ENCODE measurements at places on chromosomes 7 and 10.

- DNase-seq = no peak
These were observed 70.8 kb upstream of the UNC5B start for GRCh38 chr10:71141528-71141927.

GRCh38 chr10:3791974-3792633 lies 7.1 kb upstream of the KLF6 start:
- no peak for DNase-seq

DNA sequence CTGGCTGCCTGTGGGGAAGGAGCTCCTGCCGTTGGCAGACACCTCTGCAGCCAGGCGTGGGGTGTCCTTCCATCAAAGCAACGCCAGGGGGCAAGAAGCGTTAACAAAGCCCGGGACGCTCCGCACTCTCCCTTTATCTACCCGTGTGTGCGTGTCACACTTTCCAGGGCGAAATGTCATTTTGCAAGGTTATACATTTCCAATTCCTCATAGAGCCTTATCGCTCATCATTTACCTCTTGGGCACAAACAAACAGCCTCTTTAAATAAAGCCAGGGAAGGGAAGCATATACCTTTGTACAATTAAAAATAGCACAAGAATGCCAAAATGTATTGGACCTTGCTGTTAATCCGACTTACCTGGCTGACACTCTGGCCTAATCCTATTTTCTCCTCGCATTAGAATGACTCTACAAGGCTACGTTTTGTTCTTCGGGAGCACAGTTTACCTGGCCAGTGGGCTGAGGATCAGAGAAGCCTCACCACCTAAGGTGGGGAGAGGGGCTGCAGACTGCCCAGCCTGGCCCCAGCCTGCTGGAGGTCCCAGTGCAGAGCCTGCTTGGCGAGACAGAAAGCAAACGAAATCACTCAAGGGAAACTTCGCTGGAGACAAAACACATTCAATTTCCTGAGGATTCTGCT lies 77.6 kb upstream of the EN2 start:
- DNase-seq = peak; percentile 76

DNA sequence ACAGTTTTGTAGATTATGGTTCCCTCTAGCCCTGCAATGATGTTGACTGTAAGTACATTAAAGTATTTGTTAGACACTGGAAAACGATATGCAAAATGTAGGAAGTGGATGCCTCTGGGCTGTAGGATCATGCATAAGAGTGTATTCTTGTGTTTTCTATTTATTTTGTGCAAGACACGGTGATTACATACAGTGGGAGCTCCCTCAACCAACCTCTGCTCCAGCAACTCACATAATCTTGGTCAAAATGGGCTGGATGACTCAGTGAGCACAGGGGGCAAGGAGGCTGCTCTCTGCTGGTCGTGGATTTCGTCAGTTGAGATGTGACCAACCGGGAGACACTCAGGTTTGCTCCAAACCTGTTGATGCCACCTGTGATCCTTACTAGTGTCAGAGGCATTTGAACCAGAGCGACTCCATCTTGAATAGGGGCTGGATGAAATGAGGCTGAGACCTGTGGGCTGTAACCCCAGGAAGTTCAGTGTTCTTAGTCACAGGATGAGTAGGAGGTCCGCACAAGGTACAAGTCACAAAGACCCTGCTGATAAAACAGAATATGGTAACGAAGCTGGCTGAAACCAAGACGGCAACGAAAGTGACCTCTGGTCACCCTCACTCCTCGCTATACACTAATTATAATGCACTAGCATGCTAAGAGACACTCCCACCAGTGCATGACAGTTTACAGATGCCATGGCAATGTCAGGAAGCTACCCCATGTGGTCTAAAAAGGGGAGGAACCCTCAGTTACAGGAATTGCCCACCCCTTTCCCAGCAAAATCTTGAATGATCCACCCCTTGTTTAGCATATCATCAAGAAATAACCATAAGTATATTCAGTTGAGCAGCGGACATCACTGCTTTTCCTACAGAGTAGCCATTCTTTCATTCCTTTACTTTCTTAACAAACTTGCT lies 56.4 kb upstream of the FAM20C start:
- no peak for DNase-seq

Measured in NCI-H524 (cell line).